ENCODE measurements at places on chromosomes 4 and X. TPM values are rescaled to one million over a fixed set of nuclear protein-coding genes. Genes with fewer than 3 reads are reported as not detected.

DLG3 gene
- 21.5 TPM for total RNA-seq

DNAAF6 gene
- not detected for total RNA-seq

SULT1B1 gene
- 8.1 TPM for total RNA-seq

DUSP21 gene
- not detected for total RNA-seq

CCKAR gene
- not detected for total RNA-seq

CYLC1 gene
- total RNA-seq, result not detected

LDB2 gene
- total RNA-seq, result not detected

RTL3 gene
- not detected for total RNA-seq

NXF2B gene
- total RNA-seq, result not detected

SCML2 gene
- total RNA-seq, result 1.3 TPM

SYNPO2 gene
- 0.93 TPM for total RNA-seq

FRMD7 gene
- not detected for total RNA-seq

SLC10A4 gene
- total RNA-seq, result not detected

SSX3 gene
- not detected for total RNA-seq

FGFR3 gene
- 0.39 TPM for total RNA-seq

RNF175 gene
- total RNA-seq, result not detected

MAGEA2 gene
- total RNA-seq, result not detected
